ENCODE measurements at places on chromosomes 3 and 15. TPM values are rescaled to one million over a fixed set of nuclear protein-coding genes. Genes with fewer than 3 reads are reported as not detected.

The PDZRN3 gene
- 17.2 TPM for polyA plus RNA-seq

The FAM174B gene
- polyA plus RNA-seq = 3.7 TPM

The MGA gene
- 2.8 TPM for polyA plus RNA-seq

The CFAP161 gene
- polyA plus RNA-seq = 0.02 TPM

The TKT gene
- polyA plus RNA-seq = 264 TPM

The PLSCR5 gene
- not detected for polyA plus RNA-seq

The GOLGA8S gene
- polyA plus RNA-seq = 0.04 TPM

The TLR9 gene
- polyA plus RNA-seq = 0.10 TPM

The RBP2 gene
- polyA plus RNA-seq = 0.13 TPM

The SCAANT1 gene
- not detected for polyA plus RNA-seq

The TTLL13 gene
- polyA plus RNA-seq = 0.04 TPM
